ENCODE measurements at places on chromosomes 13 and 19. TPM values are rescaled to one million over a fixed set of nuclear protein-coding genes. Genes with fewer than 3 reads are reported as not detected.

Gene CCNA1
- polyA plus RNA-seq, result not detected

Gene FCAR
- polyA plus RNA-seq, result not detected

- no peak for DNase-seq
Observed at GRCh38 chr13:33347861-33348260, 62.3 kb upstream of the STARD13 start.

Gene ADGRE1
- 1.1 TPM for polyA plus RNA-seq

DNA sequence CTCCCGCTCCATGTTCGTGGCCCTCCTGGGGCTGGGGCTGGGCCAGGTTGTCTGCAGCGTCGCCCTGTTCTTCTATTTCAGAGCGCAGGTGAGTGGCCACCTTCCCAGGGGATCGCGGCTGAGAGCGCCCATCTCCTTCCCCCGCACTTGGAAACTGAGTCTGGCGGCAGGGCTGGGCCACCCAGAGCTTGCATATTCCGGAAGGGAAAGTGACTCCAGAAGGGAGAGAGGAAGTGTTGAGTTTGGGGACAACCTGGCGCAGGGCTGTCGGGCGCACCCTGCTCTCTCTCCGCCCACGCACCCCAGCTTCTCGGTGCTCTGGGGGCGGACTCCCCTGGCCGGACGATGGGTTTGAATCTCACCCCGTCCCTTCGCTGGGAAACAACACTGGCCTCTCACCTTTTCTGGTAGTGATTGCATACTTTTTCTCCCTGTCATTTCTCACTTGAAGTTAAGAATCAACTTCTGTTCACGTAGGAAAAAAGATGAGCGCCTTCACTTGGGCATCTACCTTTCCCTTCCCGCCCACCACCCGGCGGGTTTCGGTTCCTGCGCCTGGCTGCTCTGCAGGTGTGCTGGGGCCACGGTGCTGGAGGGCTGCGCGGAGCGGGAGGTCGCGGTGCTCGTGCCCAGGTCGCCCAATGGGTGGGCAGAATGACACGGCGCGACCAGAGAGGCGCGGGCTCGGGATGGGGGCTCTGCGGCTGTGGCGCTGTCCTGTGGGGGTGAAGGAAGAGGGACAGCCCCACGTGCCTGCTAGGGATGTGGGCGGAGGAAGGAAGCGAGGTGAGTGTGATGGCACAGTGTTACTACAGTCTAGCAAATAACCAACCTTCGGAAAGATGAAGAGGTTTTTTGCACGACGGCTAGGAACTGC lies 721 bp downstream of the TNFSF11 start:
- DNase-seq, result peak; percentile 54

DNA sequence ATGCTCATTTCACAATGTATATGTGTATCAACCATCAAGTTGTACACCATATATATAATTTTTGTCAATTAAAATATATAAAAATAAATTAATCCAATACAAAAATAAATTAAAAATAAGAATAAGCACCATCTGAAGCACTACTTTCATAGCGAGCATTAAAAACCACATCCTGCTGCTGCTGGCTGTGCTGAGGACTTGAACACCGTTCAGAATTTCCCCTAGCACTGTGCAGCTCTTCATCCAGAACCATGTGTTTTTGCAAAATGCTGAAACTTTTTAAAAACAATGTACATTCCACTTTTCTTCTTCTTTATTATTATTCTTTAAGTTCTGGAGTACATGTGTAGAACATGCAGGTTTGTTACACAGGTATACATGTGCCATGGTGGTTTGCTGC lies 40.0 kb upstream of the FOXO1 start:
- no peak for DNase-seq

- no peak for DNase-seq
Observed at GRCh38 chr13:93745884-93746283, 519.3 kb downstream of the GPC6 start.

Gene SRRM5
- 1.1 TPM for polyA plus RNA-seq

Gene DLL3
- polyA plus RNA-seq, result not detected

DNA sequence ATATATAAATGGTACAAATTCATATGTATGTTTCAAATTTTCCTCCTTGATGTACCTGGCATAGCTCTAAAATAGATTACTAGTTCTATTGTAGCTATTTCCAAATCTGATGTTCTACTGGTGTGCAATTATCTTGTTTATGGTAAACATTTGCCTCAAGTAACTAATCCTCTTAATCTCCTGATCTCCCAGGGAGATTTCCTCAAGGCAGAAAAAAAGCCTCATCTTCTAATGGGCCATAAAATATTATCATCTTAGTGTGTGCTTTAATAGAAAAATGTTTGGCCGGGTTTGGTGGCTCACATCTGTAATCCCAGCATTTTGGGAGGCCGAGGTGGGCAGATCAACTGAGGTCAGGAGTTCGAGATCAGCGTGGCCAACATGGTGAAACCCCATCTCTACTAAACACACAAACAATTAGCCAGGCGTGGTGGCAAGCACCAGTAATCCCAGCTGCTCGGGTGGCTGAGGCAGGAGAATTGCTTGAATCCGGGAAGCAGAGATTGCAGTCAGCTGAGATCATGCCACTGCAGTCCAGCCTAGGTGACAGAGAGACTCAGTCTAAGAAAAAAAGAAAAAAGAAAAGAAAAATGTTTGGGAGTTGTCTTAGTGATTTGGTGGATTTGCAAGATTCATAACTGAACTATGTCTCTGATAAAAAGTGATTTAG lies 498.9 kb upstream of the SLITRK5 start:
- DNase-seq, result no peak

DNA sequence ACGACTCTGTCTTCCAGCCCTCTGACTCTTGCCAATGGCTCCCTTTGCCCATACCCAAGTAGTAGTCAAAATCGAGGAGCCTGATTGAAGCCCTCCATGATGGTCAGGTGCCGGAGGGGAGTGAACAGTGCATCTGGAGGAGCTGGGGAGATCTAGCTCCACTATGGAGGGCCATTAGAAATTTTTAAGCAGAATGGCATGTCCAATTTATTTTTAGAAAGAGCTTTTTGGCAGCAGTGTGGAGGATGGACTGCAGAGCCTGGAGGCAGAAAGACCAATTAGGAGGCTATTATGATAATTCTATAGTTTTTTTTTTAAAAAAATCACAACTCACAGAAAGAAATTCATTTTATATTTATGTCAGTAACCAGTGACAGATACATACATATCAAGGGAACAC lies 92.7 kb upstream of the SLC7A1 start:
- DNase-seq, result no peak

- peak; percentile 90 for DNase-seq
Observed at GRCh38 chr19:44499962-44500949, at the start of gene ZNF180. ZNF180 (minus strand) TSS chr19:44500522; CDS start chr19:44497334, 3,188 bp downstream.

Gene LCP1
- polyA plus RNA-seq, result 831 TPM

- DNase-seq, result no peak
Observed at GRCh38 chr13:114122591-114123211, 9.7 kb downstream of the RASA3 start.

DNA sequence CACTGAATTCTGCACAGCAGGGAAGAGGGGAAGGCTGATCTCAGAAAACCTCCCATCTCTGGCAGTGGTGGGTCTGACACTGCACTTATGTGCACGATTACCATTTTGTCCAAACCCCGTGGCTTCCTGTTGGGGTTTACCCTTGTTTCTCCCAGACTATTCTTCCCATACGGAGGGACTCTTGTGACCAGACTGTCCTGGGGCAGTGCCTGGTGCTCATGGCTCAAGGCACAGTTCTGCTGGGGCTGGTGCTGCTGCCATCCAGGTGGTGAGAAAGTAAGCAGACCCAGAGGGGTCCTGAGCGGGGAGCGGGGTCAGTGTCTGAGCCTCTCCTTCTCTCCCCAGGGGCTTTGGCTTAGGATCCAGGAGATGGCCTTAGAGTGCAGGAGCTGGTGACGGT lies 5.1 kb upstream of the SIGLEC9 start:
- no peak for DNase-seq

DNA sequence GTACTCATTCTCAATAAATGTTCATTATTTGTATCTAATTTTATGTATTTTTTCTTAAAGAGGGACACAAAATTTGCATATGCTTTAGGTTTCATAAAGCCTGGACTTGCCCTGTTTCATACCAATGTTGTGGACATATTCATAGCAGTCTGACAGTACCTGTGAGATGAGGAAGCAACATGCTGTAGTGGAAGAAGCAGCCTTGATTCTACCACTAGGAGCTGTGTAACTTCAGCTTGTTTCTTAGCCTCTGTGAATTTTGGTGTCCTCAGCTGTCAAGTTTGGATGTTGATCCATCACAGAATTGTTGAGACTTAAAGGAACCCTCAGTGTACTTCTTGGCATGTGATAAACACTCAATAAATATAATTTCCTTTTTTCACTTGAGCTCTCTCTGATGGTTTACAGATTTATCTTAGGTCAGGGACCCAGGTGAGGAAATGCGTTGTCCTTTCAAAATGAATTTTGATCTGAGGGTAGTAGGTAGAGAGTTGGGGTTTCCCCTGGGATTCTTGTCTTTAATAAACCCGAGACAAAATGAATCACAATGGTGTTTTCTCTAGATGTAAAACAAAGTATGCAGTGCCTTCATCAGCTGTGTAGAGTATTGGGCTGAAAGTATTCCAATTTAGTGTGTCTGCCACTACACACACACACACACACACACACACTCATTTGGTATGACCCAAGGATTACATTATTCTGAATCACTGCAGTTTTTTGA lies 152.1 kb downstream of the KCNRG start:
- DNase-seq, result no peak

Gene CGB1
- not detected for polyA plus RNA-seq

- DNase-seq, result no peak
Observed at GRCh38 chr13:50243931-50244330, 228.7 kb downstream of the KCNRG start.

GRCh38 chr19:23758187-23759074 lies at the start of gene ZNF681:
ZNF681 (minus strand) TSS chr19:23758891; CDS start chr19:23758749, 142 bp downstream.
- DNase-seq, result peak; percentile 93

GRCh38 chr19:37928527-37929286 lies 21.7 kb downstream of the SIPA1L3 start:
- no peak for DNase-seq

GRCh38 chr13:57857945-57858344 lies 226.4 kb downstream of the PCDH17 start:
- no peak for DNase-seq

- DNase-seq, result no peak
Observed at GRCh38 chr13:30071969-30072817, 221.8 kb upstream of the UBL3 start.

Gene NLRP9
- polyA plus RNA-seq, result not detected

Gene IGFL1
- polyA plus RNA-seq, result not detected

DNA sequence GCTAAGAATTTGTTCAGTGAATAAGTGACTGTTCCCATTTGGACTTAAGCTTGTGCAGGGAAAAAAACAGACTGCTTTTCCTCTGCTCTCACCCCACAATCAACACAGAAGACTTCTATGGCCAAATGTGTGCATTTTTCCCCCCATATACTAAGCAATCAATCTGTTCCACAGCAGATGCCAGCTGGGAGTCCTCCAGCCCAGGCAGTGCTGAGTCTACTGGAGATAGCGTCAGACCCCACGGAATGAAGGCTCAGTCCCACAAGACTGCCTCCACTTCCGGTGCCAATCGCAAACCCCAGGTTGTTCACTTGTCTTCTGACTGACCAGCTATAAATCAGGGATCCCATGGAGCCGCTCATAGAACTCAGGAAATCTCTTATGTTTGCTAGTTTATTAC lies 69.5 kb upstream of the ANKRD10 start:
- DNase-seq, result no peak

GRCh38 chr19:39479916-39480315 lies 722 bp upstream of the TIMM50 start:
- no peak for DNase-seq

GRCh38 chr13:101655435-101655834 lies 203.0 kb downstream of the ITGBL1 start:
- no peak for DNase-seq

Gene COX6B2
- polyA plus RNA-seq, result not detected

GRCh38 chr13:108086678-108087077 lies 128.7 kb downstream of the LIG4 start:
- no peak for DNase-seq

GRCh38 chr19:16228637-16229321 lies 31.1 kb downstream of the AP1M1 start:
- no peak for DNase-seq

Gene EBI3
- 0.57 TPM for polyA plus RNA-seq

- DNase-seq, result no peak
Observed at GRCh38 chr19:46189971-46190888, 39.3 kb upstream of the IGFL1 start.

- no peak for DNase-seq
Observed at GRCh38 chr19:16877581-16877980, 11.2 kb upstream of the F2RL3 start.

Gene ZNF726
- 1.3 TPM for polyA plus RNA-seq

DNA sequence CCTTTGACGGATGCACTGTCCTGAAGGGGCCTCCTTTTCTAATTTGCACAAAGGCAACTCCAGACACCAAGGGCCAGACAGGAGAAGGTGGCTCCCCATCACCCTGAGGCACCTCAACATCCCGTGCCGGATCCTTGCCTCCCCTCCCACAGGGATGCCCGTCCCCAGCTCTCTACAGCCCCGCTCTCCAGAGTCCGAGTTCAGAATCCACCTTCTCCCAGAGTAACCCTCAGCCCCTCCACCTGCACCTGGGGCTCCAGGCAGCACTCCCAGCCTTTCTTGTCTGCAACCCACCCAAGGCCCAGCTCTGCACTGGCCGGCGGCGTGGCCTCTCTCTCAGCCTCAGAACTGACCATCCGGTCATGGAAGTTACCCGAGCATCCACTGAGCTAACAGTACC lies 4.8 kb downstream of the NDUFB7 start:
- no peak for DNase-seq

Gene SLC25A41
- not detected for polyA plus RNA-seq

DNA sequence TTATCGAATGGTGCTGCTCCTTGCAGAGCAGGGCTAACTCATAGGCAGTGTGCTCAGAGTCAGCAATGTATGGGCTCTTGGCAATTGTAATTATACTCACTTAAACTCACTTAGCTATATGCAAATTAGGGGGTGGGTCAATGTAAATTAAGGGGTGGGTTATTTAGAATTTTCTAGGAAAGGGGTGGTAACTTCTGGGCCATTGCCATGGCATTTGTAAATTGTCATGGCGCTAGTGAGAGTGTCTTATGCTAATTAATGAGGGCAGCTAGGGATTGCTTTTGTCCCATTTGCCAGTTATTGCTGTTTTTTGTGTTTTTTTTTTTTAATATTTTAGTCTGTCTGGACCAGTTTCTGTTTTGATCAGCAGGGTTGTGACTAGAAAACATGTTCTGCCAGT lies 68.4 kb downstream of the DIAPH3 start:
- peak; percentile 5 for DNase-seq

GRCh38 chr13:59450229-59450628 lies 713.5 kb downstream of the DIAPH3 start:
- DNase-seq, result no peak

DNA sequence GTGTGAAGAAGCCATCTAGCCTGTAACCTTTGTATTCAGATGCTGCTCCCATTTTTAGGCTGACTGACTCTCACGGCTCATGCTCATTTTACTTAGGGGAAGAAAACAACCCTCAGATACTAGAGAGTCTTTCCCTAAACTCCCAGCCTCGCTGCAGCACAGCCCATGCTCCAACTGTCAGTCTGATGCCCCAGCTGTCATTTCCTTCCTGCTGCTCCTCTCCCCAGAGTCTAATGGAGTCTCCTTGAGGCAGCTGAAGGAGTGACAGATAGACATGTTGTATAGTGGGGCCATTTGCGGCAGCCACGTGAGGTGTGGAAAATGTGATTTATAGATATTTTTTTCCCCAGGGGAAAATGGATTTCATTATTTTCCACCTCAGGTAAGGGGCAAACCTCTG lies 59.2 kb upstream of the OLFM4 start:
- no peak for DNase-seq

GRCh38 chr13:113816946-113817859 lies 46.7 kb downstream of the GAS6 start:
- DNase-seq, result peak; percentile 75

Gene NANOS3
- polyA plus RNA-seq, result not detected

GRCh38 chr19:28706693-28707092 lies 506.3 kb downstream of the UQCRFS1 start:
- no peak for DNase-seq
